ENCODE measurements at places on chromosomes 4 and X.

GRCh38 chr4:120864969-120865368 lies 57.6 kb downstream of the PRDM5 start:
- H3K27me3 ChIP-seq = no peaks in the 10 kb centered on the region
- no peak for DNase-seq
- no peak overlapping the region for H3K27ac ChIP-seq
- no peaks in the 10 kb centered on the region for H3K36me3 ChIP-seq

- no peaks in the 10 kb centered on the region for H3K27me3 ChIP-seq
- H3K4me1 ChIP-seq = no peaks in the 10 kb centered on the region
- H3K4me3 ChIP-seq = no peak overlapping the region
- no peak for DNase-seq
- H3K27ac ChIP-seq = no peak overlapping the region
Observed at GRCh38 chr4:146104541-146104940, 71.0 kb upstream of the LSM6 start.

GRCh38 chr4:82975792-82976191 lies 34.8 kb downstream of the LIN54 start:
- no peak for DNase-seq
- H3K36me3 ChIP-seq = peaks cover 39% of the 10 kb centered on the region
- no peak overlapping the region for H3K27ac ChIP-seq

GRCh38 chr4:83866834-83867621 lies 331.1 kb downstream of the GPAT3 start:
- no peaks in the 10 kb centered on the region for H3K36me3 ChIP-seq
- no peak overlapping the region for H3K4me3 ChIP-seq
- no peaks in the 10 kb centered on the region for H3K27me3 ChIP-seq

DNA sequence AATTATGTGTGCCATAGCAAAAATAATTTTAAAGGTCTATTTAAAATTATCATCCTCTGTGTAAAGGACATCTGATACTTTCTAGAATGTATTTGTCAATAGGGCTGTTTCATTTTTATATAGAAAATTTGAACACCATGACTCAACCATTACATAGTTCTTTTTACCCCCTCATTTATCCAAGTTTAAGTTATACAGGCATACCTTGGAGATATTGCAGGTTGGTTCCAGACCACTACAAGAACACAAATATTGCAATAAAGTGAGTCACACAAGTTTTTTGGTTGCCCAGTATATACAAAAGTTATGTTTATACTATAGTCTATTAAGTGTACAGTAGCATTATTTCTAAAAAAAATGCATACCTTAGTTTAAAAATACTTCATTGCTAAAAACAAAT lies 130.4 kb downstream of the MSL3 start:
- H3K27ac ChIP-seq = no peak overlapping the region
- H3K4me3 ChIP-seq = no peak overlapping the region
- H3K4me1 ChIP-seq = no peaks in the 10 kb centered on the region
- no peaks in the 10 kb centered on the region for H3K36me3 ChIP-seq
- H3K27me3 ChIP-seq = no peaks in the 10 kb centered on the region

DNA sequence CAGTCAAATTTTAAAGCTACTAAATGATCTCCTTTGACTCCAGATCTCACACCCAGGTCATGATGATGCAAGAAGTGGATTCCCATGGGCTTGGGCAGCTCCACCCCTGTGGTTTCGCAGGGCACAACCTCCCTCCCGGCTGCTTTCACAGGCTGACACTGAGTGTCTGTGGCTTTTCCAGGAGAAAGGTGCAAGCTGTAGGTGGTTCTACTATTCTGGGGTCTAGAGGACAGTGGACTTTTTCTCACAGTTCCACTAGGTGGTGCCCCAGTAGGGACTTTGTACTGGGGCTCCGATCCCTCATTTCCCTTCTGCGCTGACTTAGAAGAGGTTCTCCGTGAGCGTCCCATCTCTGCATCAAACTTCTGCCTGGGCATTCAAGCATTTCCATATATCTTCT lies 845.2 kb downstream of the PCDH18 start:
- no peak overlapping the region for H3K4me3 ChIP-seq
- DNase-seq = peak; percentile 2
- no peaks in the 10 kb centered on the region for H3K27me3 ChIP-seq
- H3K27ac ChIP-seq = no peak overlapping the region
- H3K4me1 ChIP-seq = no peaks in the 10 kb centered on the region
- no peaks in the 10 kb centered on the region for H3K36me3 ChIP-seq

GRCh38 chr4:54165438-54165837 lies 63.7 kb upstream of the PDGFRA start:
- no peaks in the 10 kb centered on the region for H3K4me1 ChIP-seq
- no peaks in the 10 kb centered on the region for H3K36me3 ChIP-seq
- no peak overlapping the region for H3K27ac ChIP-seq
- no peak overlapping the region for H3K4me3 ChIP-seq
- H3K27me3 ChIP-seq = no peaks in the 10 kb centered on the region

- no peaks in the 10 kb centered on the region for H3K27me3 ChIP-seq
- DNase-seq = no peak
- H3K36me3 ChIP-seq = no peaks in the 10 kb centered on the region
- H3K27ac ChIP-seq = no peak within 1 kb of the TSS
- peaks cover 29% of the 10 kb centered on the region for H3K4me1 ChIP-seq
- H3K4me3 ChIP-seq = peak within 1 kb of the TSS; percentile 82
Observed at GRCh38 chr4:78551420-78552351, at the start of gene ANXA3. TSS of gene ANXA3 (plus strand) at chr4:78551770. CDS start at chr4:78554474, 2,704 bp downstream.

GRCh38 chr4:170008371-170008770 lies 17.8 kb downstream of the MFAP3L start:
- H3K27ac ChIP-seq = no peak overlapping the region
- H3K4me3 ChIP-seq = no peak overlapping the region
- H3K4me1 ChIP-seq = no peaks in the 10 kb centered on the region
- DNase-seq = no peak
- no peaks in the 10 kb centered on the region for H3K36me3 ChIP-seq

DNA sequence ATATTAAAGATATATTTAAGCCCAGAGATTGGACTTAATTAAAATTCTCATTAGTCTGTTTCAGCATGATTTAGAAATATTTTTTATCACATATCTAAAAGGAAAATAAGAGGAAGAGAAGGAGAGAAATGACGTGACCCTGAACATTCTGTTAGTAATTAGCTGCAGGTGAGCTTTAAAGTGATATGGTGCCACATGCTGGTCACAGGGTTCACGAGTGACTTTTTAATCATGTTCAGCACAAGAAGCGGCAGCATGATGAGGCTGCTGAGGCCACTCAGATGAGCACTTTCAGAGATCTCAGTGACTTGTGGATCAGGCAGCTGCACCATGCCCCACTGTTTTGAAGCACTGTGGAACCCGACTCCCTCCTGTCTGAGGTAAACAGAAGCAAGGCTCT lies 37.9 kb upstream of the NPY2R start:
- H3K4me3 ChIP-seq = no peak overlapping the region
- H3K36me3 ChIP-seq = no peaks in the 10 kb centered on the region
- H3K4me1 ChIP-seq = no peaks in the 10 kb centered on the region
- no peak for DNase-seq
- no peaks in the 10 kb centered on the region for H3K27me3 ChIP-seq

All from HepG2 (cell line).